ENCODE measurements at places on chromosomes 3 and 15.

- DNase-seq: no peak
Observed at GRCh38 chr3:57919987-57920386, 88.2 kb upstream of the FLNB start.

- no peak for DNase-seq
Observed at GRCh38 chr3:115651599-115651998, 28.3 kb downstream of the GAP43 start.

DNA sequence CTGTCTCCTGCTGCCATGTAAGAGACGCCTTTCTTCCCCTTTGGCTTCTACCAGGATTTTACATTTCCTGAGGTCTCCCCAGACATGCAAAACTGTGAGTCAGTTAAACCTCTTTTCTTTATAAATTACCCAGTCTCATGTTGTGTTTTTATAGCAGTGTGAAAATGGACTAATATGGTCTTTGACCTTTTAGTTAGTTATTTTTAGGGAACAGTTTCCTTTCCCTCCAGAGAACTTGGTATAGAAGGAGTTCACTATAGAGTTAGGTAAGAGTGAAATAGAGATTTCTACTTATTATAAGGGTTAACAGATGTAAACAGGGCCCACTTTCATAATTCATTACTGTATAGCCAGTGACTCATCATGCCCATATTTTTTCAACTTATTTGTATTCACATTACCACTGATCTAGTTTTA is 170.9 kb downstream of the UNC13C start:
- DNase-seq: no peak

DNA sequence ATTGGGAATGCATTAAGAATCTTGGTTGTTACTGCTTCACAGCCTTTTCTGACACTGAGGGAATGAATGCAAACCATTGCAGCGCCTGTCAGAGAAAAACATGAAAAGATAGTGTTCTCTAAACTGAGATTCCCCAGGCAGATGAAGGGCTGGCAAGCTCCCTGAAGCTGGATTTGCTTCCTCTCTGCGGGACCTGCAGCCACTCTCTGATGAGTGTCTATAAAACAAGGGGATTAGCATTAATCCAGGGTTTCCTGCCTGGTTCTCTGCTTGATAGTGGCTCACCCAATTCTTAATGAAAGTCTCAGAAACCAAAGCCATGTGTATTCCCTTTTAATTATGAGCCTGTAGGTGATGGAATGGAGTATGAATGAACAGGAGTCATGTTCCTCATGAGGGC is 344.3 kb upstream of the UMPS start:
- no peak for DNase-seq

DNA sequence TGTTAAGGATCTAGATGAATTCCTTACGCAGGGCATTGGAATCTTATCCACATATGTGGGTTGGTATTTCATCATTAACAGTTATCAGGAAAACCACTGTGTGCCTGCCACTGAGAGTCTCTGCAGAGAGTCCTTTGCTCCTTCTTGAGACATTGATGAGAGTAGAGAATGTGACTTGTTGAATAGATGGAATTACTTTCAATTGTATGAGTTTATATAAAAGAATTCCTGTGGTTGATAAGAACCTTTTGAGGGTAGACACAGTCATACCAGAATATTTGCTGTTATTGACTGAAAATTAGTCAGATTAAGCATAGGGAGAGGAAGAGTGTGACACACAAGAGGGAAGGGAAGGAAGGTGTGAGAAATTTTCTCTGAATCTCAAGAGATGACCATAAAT is 30.8 kb downstream of the ARHGEF26 start:
- DNase-seq: no peak

- no peak for DNase-seq
Observed at GRCh38 chr3:123068601-123069381, 2.0 kb downstream of the PDIA5 start.

DNA sequence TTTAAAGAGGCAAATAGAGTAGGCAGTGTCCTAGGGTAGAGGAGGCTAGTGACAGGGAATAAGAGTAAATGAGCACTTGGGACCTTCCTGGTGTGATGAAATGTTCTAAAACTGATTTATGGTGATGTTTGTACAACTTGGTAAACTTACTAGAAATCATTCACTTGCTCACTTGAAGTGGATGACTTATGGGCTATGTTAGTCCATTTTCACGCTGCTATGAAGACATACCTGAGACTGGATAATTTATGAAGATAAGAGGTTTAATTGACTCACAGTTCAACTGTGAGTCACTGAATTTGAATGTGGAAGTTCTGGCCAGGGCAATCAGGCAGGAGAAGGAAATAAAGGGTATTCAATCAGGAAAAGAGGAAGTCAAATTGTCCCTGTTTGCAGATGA is 31.7 kb upstream of the DHX36 start:
- no peak for DNase-seq

GRCh38 chr3:117314441-117315150 is 605.0 kb downstream of the TUSC7 start:
- no peak for DNase-seq

DNA sequence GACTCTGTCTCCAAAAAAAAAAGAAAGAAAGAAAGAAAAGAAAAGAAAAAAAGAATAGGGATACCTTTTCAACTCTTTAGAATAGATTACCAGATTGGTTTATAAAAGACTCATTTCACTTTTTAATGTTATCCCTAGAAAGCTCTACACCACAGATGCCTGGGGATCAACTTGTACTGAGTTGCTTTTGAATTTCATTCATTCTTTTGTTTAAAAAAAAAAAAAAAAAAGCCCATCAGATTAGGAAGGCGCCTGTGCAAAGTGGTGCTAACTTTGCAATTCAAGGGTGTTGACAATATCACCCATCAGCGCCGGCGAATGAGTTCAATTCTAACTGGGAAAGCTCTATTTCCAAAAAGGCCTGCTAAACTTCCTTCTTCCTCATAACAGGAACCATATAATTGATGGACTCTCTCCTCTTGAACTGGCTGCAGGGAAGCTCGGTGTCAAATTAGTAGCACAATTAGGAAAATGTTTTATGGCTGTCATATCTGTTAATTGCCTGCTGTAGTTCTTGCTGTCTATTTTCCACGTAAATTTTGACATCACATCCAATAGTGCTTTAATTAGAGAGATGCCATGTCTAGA is 48.8 kb downstream of the CDCP1 start:
- no peak for DNase-seq

DNA sequence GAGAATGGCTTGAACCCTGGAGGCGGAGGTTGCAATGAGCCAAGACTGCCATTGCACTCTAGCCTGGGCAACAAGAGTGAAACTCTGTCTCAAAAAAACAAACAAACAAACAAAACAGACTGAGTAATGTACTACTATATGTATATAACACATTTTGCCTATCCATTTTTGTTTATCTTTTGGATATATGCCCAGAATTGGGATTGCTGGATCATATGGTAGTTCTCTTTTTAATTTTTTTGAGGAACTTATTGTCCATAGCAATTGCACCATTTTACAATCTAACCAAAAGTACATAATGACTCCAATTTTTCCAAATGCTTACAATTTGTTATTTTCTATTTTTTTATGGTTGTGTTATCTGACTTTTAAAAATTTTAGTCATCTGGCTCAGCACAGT is 47.3 kb downstream of the GMPS start:
- DNase-seq: no peak

- DNase-seq: no peak
Observed at GRCh38 chr15:73538123-73538522, 95.1 kb downstream of the NPTN start.

DNA sequence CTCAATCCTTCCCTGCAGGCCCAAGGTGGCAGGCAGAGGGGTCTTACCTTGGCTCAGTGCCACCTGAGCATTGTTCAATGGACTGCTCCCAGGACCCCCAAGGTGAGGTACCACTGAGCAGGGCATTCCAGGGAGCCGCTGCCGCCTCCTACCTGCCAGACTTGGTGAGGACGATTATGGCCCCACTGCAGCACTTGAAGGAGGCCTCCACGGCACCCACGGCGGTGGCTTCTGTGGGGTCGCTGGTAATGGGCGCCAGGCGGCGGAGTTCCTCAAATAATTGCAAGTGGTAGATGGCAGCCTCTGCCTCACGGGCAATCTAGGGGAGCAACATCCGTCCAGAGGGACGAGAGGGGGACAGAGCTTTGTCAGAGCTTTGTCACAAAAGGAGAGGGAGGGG is 4.7 kb upstream of the GRAMD2A start:
- no peak for DNase-seq

- no peak for DNase-seq
Observed at GRCh38 chr15:77871852-77872371, 205.6 kb downstream of the TBC1D2B start.

DNA sequence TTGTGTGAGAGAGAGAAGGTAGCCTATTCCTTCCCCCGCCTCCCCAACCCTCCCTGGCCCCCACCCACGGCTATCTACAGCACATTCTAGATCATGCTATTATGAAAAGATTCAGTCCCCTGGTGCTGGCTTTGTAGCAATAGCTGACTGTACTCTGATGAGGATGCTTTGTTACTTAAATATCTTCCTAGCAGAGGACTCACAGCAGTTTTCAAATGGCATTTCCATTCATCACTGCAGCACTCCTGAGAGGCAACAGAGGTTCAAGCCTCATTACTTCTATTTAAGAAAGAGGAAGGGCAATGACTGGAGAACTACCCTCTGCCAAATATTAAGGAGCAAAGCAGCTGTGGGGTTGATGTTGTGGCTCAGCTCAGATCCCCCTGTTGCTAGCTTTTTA is 61.0 kb downstream of the LRRN1 start:
- DNase-seq: no peak

DNA sequence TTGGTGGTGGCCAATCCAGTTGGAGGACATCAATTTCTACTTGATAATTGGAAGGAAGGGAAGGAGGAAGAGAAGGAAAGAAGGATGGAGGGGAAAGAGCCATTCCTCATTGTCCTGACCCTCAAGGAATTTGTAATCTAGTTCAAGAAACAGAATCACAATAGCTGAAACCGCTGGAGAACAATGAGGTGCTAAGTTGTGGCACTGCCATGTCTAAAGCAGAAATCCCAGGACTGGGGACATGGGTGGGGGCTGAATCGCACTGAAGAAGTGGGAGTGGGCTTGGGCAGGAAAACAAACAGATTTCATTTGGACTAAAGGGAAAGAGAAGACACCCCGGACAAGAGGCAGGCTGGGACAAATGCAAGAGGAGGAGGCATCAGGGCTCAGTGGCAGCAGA is 183.6 kb downstream of the UACA start:
- no peak for DNase-seq

All from tongue (tissue), 3 donors.